ENCODE measurements at places on chromosomes 11 and 22. TPM values are rescaled to one million over a fixed set of nuclear protein-coding genes. Genes with fewer than 3 reads are reported as not detected.

BIRC3 gene
- total RNA-seq, result 8.2 TPM

C22orf31 gene
- not detected for total RNA-seq

ADAMTS15 gene
- 34.4 TPM for total RNA-seq

WNT11 gene
- 15.2 TPM for total RNA-seq

AGBL2 gene
- 0.25 TPM for total RNA-seq

NEU3 gene
- total RNA-seq, result 4.9 TPM

NCAPH2 gene
- 30.6 TPM for total RNA-seq

IGSF9B gene
- total RNA-seq, result 34.5 TPM

DNA sequence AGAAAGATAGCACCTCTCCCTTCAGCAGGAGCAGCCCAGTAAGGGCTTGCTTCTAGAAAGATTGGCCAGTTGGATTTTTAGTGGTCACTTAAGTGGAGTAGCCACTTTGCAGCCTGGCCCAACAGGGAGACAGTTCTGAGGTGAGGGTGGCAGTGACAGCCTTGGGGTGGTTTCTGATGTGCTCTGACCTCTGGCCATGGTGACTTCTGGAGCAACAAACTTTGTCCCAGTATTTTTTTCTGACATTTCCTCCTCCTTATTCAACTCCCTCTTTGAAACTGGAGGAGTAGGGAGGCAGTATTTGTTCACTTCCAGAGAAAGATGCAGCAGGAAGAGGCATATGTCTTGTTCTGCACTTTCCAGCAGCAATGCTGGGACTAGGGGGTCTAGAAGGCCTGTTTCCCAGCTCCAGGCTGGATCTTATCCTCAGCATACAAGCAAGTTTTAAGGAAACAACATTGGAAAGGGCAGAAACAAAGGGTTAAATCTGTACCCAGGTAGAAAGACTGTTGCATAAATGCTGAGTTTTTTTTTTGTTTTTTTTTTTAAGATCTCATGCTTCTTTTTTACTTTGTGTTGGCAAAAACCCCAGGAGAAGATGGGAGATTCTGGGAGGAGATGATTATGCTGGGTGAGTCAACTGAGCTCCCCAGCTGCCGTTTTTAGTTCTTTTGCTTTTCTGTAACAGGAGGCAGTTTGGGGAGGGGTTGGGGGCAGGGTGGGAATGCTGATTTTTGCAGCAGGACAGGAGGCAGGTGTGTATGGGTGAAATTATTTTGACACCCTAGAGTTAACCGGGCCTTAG lies 37.2 kb downstream of the RCOR2 start:
- no peak for DNase-seq

DNA sequence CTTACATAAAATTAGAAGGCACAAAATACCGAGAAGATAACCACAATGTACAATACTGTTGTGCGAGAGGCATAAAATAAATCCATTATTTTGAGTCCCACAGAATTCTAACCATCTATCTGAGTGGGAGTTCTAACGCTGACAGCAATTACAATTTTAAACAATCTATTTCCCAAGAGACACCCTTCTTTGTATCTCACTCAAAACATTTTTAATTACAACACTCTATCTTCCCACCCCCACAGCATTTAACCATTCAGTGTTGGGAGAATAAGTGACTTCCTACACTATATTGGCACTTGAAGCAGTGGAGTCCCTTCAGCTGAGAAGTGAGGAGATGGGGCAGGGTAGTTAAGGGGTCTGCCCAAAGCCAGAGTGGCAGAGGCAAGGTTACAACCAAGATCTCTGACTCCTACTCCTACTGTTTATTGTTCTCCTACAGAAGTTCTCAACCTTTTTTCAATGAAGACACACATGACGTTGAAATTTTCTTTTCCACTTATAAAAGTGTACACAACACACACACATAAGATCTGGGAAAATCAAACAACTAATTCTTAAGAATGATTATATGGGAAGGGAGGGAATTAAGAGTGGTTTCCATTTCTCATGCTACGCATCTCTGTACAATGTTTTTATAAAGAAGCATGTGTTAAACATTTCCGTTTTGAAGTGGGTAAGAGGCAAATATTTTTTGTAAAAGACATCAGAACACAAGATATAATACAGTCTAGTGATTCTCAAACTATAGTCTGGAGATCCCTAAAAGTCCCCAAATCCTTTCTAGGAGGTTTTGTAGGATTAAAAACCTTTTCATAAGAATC lies 10.9 kb downstream of the SLC25A17 start:
- no peak for DNase-seq

DNA sequence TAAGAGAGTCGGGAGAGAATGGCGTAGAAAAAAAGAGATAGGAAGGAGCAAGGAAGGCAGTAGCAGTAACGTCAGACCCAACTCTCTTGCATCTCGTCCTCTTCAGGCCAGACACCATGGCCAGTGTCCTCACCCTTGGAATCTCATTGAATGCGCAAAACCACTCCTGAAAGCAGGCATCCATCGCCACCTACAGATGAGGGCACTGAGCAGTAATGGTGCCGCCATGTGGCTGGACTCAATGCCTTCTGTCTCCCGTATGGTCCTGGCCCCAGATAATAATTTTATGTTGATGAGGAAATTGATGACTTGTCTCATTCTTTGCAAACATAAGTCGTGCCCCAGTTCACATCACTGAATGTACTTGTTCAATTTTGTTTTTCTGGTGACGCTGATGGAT lies 17.8 kb upstream of the ALX4 start:
- DNase-seq, result no peak

GRCh38 chr11:113894421-113894996 lies 10.1 kb upstream of the HTR3B start:
- peak; percentile 40 for DNase-seq

DNA sequence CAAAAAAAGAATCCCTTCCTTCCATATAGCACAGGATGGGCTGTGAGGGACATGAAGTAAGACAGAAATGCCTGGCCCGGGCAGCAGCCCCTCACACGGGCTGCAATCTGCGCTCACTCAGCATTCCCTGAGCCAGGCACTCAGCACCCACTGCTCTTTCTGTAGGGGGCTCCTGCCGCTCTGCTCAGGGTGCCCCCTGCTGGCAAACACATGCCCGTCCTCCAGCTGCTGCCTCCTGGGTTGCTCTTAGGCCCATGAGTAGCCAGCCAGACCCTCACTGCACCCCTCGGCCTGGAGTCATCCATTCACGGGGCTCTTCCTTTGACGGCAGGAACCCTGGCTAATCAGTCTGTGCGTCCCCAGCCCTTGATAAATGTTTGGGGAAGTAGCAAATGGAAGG lies 6.9 kb downstream of the MCAT start:
- peak; percentile 68 for DNase-seq

DNA sequence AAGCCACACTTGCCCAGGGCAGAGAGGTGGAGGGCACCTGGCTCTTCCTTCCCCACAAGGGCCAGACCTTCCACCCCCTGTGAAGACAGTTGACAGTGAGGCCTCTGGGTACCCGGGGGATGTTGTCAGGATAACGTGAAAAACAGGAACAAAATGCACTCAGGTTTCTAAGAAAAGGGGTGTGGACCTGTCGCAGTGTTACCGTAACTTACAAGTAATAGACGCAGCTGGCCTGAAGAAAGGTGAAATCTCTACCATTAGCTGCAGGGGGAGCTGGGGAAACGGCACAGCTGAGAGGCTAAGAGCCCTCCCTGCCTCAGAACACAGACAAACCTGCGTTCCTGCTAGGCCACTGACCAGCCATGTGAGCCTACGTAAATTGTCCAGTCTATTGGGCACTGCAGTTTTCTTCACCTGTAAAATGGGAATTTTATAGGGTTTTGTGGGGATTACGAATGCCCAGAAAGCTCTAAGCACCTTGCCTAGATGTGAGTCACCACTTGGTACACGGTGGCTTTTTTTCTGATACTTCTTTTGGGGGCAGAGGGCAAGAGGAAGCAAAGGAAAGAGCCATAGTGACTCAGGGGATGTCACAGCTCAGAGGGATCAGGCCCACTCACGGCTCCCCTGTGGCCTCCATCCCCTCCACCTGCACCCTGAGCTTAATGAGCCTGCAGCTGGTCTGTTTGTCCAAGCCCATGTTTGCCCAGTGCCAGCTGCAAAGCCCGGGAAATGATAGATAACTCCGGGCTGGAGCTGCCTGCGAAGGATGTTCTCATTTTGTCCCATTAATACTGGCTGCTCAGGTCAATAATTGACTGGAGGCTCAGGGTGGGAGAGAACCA lies 18.4 kb upstream of the CABP7 start:
- no peak for DNase-seq

- no peak for DNase-seq
Measured at GRCh38 chr11:122659676-122660554, 4.4 kb downstream of the UBASH3B start.

DNA sequence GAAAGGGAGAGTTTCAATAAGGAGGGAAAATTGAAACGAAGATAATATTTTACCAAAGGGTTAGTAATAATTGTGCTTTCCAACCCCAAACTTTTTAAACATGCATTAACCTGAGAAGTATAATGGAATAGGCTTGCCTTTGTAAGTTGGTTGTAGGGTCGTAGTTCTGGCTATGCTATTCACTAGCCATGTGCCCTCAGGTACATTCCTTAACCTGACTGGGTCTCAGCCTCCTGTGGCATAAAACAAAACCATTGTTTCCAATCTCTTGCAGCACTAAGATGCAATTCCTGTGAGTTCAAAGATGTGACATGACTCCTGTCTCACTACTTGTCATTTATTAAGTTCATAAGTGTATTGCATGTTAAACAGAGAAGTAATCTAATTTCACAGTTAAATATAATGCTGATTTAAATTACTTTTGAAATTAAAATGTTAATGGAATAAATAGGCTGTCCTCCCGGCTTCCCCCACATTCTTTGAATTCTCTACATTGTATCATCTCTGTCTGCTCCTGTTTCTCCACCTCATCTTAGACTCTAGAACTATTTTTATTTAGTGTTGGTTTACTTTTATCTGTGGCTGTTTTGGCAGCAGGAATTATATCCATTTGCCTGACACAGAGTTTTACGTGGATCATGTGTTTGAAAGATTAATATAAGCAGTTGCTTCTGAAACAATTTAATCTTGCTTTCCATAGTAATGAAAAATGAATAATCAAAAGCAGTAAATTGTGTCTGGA lies 216.3 kb downstream of the FAT3 start:
- no peak for DNase-seq

GRCh38 chr22:49677495-49677889 lies 150.2 kb downstream of the BRD1 start:
- DNase-seq, result no peak

DNA sequence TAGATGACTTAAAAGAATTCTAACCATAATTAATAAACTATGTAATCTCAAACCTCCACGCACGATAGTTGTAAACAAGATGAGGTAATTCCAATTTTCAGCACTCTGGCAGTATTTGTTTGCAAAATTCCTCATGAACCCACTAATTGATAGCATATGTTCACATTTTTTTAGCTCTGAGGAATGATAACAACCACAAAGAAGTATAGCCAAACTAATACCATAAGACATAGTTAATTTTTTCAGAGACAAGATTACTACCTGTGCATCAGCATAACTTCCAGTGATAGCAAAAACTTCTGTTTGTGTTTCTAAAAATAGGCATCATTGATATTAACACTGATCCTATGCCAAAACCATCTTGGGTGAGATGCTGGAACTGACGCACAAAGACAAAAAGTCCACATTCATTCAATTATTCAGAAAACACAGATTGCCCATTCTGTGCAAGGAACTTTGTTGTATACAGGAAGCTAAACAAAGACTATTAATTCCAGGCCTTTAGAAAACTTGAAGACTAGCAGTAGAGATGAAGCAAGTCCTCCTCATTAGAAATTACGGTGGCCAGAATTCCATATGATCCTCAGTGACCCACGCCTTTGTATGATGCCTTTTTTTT lies 57.7 kb downstream of the PDGFD start:
- DNase-seq, result no peak

- no peak for DNase-seq
Measured at GRCh38 chr11:74417860-74418508, 19.8 kb upstream of the PGM2L1 start.

- DNase-seq, result no peak
Measured at GRCh38 chr11:57560146-57560545, 7.3 kb downstream of the UBE2L6 start.

GRCh38 chr11:128026596-128026995 lies 560.8 kb downstream of the ETS1 start:
- DNase-seq, result no peak

GRCh38 chr22:42078469-42079318 lies 806 bp upstream of the SMDT1 start:
- no peak for DNase-seq

DNA sequence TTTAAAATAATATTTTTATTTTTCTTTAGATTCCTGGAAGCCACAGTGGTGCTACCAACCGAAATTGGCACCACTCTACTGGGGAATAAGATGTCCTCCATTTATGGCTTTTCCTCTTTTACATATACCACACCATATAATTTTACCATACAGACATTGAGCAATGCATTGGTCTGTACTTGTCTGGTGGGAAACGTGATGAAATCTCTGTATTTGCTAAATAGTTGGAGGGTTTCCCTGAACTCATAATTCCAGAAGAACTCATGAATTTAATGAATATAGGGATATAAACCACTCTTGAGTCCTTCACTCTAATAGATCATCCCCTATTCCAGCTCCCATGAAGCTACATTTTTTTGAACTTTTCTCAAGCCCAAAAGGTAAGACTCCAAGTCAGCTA lies 28.0 kb upstream of the MMP13 start:
- no peak for DNase-seq

DNA sequence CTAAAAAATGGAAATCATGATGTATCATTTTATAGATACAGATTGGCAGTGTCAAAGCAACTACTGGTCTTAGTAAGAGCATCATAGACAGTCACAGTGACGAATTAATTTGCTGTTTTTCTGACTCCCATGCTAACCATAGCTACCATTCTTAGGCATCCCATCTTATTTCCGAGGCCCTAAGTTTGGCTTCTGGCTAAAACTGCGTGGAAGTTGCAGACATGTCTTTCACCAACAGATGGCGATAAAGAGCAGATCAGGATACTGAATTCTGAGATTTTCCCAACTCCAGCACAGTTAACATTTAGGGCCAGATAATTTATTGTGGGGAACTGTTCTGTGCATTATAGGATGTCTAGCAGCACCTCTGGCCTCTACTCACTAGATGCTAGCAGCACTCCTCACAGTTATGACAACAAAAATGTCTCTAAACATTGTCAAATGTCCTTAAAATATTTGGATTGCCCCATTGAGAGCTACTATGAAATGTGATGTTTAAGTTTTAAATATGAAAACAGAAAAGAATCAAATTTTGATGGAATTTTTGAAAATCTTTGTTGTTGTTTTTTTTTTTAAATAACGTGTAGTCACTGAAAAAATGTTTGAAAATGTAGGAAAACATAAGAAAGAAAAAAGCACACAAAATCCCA lies 16.3 kb downstream of the OR2AG2 start:
- no peak for DNase-seq

GRCh38 chr11:8584082-8584481 lies 9.9 kb downstream of the STK33 start:
- no peak for DNase-seq

- DNase-seq, result no peak
Measured at GRCh38 chr11:13701506-13701905, 33.0 kb downstream of the FAR1 start.

- peak; percentile 59 for DNase-seq
Measured at GRCh38 chr22:33919391-33920196, 682 bp downstream of the LARGE1 start.

GRCh38 chr11:69367211-69367964 lies 73.4 kb downstream of the MYEOV start:
- DNase-seq, result peak; percentile 17

GRCh38 chr11:47523490-47524225 lies 29.3 kb downstream of the CELF1 start:
- DNase-seq, result no peak

GRCh38 chr11:86115542-86116385 lies 46.9 kb upstream of the PICALM start:
- DNase-seq, result no peak

GRCh38 chr11:32139896-32140520 lies 49.1 kb downstream of the RCN1 start:
- no peak for DNase-seq

- no peak for DNase-seq
Measured at GRCh38 chr22:43398910-43399309, 12.9 kb upstream of the MPPED1 start.

All from left ventricle myocardium superior (tissue), 1 donor.